Colonic mucosa (tissue), 4 donors: ENCODE measurements at places on chromosomes 16 and 17. TPM values are rescaled to one million over a fixed set of nuclear protein-coding genes. Genes with fewer than 3 reads are reported as not detected.
A peak's percentile ranks its signal among the peaks of the same experiment; 100 is the strongest.

Gene PIPOX
- total RNA-seq = 1.4 TPM

Gene CDH5
- 4.4 TPM for total RNA-seq

Gene SLC43A2
- 29.3 TPM for total RNA-seq

Gene SLC52A1
- total RNA-seq = 2.6 TPM

Gene HYDIN
- total RNA-seq = 0.58 TPM

Gene FCSK
- total RNA-seq = 38.8 TPM

Gene PRRT2
- 1.7 TPM for total RNA-seq

Gene TBC1D3C
- not detected for total RNA-seq

Gene HID1
- total RNA-seq = 47.8 TPM

Gene HES7
- total RNA-seq = not detected

Gene UTS2R
- not detected for total RNA-seq

Gene IL17C
- total RNA-seq = not detected

DNA sequence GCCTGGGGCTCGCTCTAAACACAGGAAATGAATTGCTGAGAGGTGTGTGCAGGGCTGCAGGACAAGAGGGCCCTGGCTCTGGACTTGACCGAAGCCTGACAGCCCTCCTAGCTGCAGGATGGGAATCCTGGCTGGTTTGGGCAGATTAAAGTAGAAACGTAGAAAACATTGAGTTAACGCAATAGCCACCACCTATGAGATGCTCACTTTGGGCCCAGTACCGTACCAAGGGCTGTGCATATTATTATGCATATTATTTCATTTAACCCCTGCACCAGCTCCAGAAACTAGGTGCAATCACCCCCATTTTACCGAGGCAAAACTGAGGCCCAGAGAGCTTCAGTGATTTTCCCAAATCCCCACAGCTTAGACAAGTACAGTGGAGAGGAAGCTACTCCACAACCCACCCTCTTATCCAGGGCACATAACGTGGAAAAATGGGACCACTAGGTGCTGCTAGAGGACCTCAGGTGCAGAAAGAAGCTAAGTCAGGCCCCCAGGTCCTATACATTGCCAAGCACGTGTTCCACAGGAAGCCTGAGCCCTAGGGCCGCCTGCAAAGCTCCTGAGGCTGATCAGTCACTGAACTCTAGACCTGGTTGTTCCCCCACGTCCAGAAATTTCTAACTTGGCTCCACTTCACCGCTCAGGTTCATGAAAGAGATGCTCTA lies 79.2 kb downstream of the MYH11 start:
- no peaks in the 10 kb centered on the region for H3K36me3 ChIP-seq
- H3K4me3 ChIP-seq = no peak overlapping the region
- DNase-seq = no peak
- no peaks in the 10 kb centered on the region for H3K4me1 ChIP-seq
- H3K27ac ChIP-seq = no peak overlapping the region

DNA sequence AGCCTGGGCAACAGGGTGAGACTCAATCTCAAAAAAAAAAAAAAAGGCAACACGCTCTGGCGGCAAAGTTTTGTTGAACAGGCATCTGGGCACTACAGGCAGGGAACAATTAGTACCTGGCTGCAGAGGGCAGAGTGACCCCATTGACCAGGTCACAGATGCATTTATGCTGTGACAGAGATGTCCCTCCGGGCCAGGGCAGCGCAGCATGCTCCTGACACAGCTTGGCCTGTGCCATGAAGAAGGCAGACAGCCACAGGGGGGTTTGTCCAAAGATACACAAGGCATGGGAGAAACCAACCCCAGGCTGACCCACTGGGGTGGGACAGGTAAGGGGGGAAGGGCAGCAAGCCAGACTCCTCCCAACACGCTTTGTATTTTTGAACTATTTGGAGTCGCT lies 7.7 kb upstream of the SRRM2 start:
- no peaks in the 10 kb centered on the region for H3K36me3 ChIP-seq
- H3K4me1 ChIP-seq = no peaks in the 10 kb centered on the region
- no peak overlapping the region for H3K4me3 ChIP-seq
- H3K27me3 ChIP-seq = no peaks in the 10 kb centered on the region
- no peak for DNase-seq

- H3K27me3 ChIP-seq = no peaks in the 10 kb centered on the region
- H3K4me1 ChIP-seq = no peaks in the 10 kb centered on the region
- H3K4me3 ChIP-seq = peak overlapping the region; percentile 31
- no peak for DNase-seq
Observed at GRCh38 chr17:17725011-17725751, 43.9 kb downstream of the RAI1 start.

- DNase-seq = no peak
- no peaks in the 10 kb centered on the region for H3K36me3 ChIP-seq
- no peak overlapping the region for H3K27ac ChIP-seq
- no peaks in the 10 kb centered on the region for H3K27me3 ChIP-seq
Observed at GRCh38 chr16:48591976-48592375, 18.0 kb downstream of the N4BP1 start.

DNA sequence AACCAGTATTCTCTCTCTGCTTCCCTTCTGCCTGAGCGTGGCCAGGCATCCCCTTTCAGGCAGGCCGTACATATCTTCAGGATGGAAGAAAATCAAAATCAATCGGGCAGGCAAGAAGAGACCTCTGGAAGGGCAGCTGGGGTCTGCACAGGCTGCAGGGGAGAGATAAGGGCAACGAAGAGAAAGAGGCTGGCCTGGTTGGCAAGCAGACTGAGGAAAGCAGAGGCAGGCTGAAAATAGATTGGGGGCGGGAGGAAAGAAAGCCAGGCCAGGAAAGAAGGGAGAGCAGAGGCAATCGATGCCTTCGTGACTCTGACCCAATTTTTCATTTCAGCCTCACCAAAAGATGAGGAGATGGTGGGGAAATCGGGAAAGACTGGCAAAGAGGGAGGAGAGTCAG lies 18.1 kb downstream of the PIPOX start:
- H3K27me3 ChIP-seq = no peaks in the 10 kb centered on the region
- no peak overlapping the region for H3K4me3 ChIP-seq
- H3K4me1 ChIP-seq = no peaks in the 10 kb centered on the region
- H3K27ac ChIP-seq = no peak overlapping the region
- no peak for DNase-seq

GRCh38 chr16:24966031-24966430 lies 49.1 kb downstream of the ARHGAP17 start:
- peaks cover 26% of the 10 kb centered on the region for H3K36me3 ChIP-seq
- H3K4me1 ChIP-seq = no peaks in the 10 kb centered on the region
- no peak for DNase-seq

DNA sequence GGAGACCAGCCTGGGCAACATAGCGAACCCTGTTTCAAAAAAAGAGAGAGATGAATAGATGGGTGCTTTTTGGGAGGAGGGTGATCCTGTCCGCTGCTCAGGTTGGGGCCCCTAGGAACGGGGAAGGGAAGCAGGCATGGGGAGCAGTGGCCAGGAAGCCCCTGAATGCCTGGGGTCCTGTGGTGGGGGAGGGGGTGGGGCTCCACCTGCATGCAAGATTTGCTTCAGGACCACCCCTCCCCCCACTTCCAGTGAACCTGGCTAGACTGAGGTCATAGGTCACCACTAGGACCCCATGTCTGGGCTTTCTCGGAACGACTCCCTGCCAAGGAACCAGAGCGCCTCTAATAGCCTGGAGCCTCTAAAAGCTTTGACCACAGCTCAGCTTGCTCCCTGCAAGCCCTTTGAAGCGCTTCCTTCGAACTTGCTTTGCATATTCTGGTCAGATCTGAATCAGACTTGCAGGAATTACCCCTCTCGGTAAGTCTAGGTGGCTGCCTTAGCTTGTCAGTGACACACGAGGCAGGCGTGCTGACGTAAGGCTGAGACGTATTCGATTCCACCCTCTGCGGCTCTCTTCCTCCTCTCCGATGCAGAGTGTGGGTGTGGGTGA lies 3.7 kb downstream of the SOCS3 start:
- no peaks in the 10 kb centered on the region for H3K27me3 ChIP-seq
- peaks cover 16% of the 10 kb centered on the region for H3K4me1 ChIP-seq
- peak overlapping the region; percentile 38 for H3K27ac ChIP-seq
- H3K4me3 ChIP-seq = no peak overlapping the region

GRCh38 chr16:12349936-12350850 lies 373.7 kb downstream of the SNX29 start:
- no peak overlapping the region for H3K4me3 ChIP-seq
- H3K27ac ChIP-seq = no peak overlapping the region

GRCh38 chr16:31108794-31109558 lies 790 bp downstream of the BCKDK start:
- H3K4me1 ChIP-seq = peaks cover 9% of the 10 kb centered on the region
- H3K27ac ChIP-seq = peak overlapping the region; percentile 54
- H3K4me3 ChIP-seq = peak overlapping the region; percentile 83
- no peaks in the 10 kb centered on the region for H3K36me3 ChIP-seq

DNA sequence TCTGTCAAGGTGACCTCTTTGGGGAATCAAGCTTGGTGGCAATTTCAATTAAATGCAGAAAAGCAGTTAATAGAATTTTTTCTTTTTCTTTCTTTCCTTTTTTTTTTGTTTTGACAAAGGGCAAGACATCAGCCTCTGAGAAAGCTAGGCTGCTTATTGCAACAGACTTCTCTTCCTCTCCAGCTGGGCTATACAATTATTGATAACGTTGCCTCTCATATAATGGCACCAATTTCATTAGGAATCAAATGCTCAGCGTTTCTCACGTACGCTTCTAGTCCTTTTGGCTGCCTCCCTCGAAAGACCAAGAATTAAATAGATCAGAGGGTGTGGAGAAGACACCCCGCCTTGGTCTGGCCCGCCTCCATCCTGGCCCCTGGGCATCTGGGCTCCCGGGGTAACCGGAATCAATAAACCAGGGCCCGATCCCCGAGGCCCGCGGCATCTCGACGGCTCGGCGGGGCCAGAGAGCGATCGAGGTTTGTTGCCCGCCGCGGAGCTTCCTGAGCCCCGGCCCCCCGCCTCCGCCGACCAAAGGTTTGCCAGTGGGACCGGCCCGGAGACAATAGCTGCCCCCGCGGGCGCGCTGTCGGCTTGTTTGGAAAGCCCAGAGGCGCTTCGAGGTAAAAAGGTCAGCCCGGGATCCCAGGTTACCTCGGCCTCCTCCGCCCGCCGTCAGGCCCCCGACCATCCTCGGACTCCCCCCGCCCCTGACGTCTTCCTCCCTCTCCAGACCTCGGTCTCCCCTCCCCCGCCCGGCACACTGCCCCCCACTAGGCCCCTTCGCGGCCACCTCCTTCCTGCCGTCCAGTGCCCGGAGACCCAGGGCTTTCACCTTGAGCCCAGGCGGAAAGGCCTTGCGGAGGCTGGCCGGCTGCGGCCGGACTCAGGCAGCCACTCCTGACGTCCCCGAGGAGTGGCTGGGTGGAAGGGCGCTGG lies 3.9 kb downstream of the HOXB1 start:
- H3K27me3 ChIP-seq = peaks cover 2% of the 10 kb centered on the region
- H3K4me1 ChIP-seq = no peaks in the 10 kb centered on the region
- no peak overlapping the region for H3K27ac ChIP-seq
- no peak for DNase-seq
- no peak overlapping the region for H3K4me3 ChIP-seq
- H3K36me3 ChIP-seq = no peaks in the 10 kb centered on the region

DNA sequence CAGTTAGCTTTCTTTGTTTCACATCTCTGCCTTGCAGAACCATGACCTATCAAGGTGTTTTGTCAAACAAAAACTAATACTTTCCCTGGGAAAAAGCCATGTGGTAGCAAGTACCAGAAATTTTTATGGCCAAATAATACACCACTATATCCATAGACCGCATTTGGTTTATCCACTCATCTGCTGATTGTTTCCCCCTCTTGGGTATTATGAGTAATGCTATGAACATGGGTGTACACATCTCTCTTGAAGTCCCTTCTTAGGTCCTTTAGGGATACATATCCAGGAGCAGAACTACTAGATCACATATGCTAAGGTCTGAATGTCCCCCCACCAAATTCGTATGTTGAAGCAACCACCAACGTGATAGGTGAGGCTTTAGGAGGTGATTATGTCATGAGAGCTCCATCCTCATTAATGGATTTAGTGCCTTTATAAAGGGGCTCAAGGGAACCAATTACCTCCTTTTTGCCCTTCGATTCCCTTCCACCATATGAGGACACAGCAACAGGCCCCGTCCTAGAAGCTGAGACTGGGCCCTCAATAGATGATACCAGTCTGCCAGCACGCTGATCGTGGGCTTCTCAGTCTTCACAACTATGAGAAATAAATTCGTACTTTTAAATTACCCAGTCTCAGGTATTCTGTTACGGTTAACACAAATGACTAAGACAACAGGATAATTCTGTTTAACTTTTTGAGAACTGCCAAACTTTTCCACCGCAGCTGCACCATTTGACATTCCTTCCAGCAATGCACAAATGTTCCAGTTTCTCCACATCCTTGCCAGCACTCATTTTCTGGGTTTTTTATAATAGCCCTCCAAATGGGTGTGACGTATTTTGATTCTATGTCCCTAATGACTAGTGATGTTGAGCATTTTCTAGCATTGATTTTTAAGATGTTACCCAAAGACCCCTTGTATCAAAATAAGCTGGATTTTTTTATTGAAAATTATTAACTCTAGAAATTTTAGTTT lies 30.0 kb downstream of the SIAH1 start:
- H3K4me3 ChIP-seq = no peak overlapping the region
- H3K36me3 ChIP-seq = peaks cover 6% of the 10 kb centered on the region
- no peak for DNase-seq
- H3K27ac ChIP-seq = no peak overlapping the region

GRCh38 chr16:27334192-27334764 lies 20.5 kb downstream of the IL4R start:
- no peaks in the 10 kb centered on the region for H3K27me3 ChIP-seq
- no peak overlapping the region for H3K4me3 ChIP-seq
- H3K36me3 ChIP-seq = peaks cover 3% of the 10 kb centered on the region
- no peak for DNase-seq

GRCh38 chr16:28258567-28258966 lies 33.8 kb upstream of the SBK1 start:
- no peaks in the 10 kb centered on the region for H3K36me3 ChIP-seq
- no peak overlapping the region for H3K4me3 ChIP-seq
- no peaks in the 10 kb centered on the region for H3K27me3 ChIP-seq
- no peaks in the 10 kb centered on the region for H3K4me1 ChIP-seq
- no peak for DNase-seq
- no peak overlapping the region for H3K27ac ChIP-seq

DNA sequence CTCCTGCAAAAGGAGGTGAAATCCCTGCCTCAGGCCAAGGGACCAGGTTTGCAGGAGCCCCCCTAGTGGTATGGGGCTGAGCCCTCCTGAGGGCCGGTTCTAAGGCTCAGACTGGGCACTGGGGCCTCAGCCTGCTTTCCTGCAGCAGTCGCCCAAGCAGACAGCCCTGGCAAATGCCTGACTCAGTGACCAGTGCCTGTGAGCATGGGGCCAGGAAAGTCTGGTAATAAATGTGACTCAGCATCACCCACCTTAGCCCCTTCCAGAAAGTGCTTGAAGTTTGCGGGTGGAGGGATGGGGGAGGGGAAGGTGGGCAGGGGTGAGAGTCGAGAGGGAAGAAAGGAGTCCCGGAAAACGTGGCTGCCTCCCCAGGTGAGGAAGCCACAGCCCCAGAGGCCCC lies 2.1 kb downstream of the MC1R start:
- DNase-seq = no peak
- H3K4me3 ChIP-seq = no peak overlapping the region
- peaks cover 26% of the 10 kb centered on the region for H3K4me1 ChIP-seq

DNA sequence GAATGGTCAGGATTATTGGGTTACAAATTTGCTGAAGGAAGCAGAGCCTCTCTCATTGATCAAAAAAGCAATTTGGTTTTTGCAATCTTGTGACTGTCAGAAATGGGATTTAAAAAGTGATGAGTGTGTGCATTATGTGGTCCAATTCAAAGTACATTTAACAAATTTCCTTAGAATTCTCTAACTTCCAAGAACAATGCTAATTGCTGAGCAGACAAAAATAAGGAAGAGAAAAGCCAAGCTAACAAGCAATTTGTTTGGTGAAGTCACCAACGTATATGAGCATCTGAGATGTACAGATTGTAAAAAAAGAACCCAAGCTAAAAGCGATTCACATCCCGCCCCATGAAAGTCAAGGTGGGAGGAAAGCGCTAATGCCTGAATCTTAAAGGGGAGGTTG lies 1643.9 kb downstream of the CDH8 start:
- no peaks in the 10 kb centered on the region for H3K27me3 ChIP-seq
- H3K4me1 ChIP-seq = no peaks in the 10 kb centered on the region
- H3K27ac ChIP-seq = no peak overlapping the region
- DNase-seq = no peak
